ENCODE measurements at places on chromosomes 1 and 21. TPM values are rescaled to one million over a fixed set of nuclear protein-coding genes. Genes with fewer than 3 reads are reported as not detected.
A peak's percentile ranks its signal among the peaks of the same experiment; 100 is the strongest.

OLFML2B gene
- total RNA-seq = not detected

NECTIN4 gene
- 0.05 TPM for total RNA-seq

TEDDM1 gene
- total RNA-seq = not detected

HES4 gene
- 2.0 TPM for total RNA-seq

- H3K4me3 ChIP-seq = no peak overlapping the region
- H3K27ac ChIP-seq = no peak overlapping the region
- H3K4me1 ChIP-seq = peaks cover 33% of the 10 kb centered on the region
- no peak for DNase-seq
- no peaks in the 10 kb centered on the region for H3K36me3 ChIP-seq
Measured at GRCh38 chr1:168420177-168420576, 123.6 kb downstream of the XCL2 start.

DNA sequence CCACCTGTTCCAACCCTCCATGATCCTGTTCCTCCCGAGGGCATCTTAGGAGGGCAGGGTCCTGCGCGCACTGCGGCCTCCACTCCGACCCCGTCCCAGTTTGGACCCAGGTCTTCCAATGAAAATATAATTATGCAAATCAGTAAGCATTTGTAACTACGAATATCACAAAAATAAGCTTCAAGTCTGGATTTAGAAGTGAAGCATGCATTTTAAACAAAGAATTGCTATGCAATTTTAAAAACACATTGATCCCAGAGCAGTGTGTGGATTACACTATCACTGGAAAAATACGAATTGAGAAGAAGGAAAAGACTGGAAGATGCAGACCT lies 673 bp downstream of the PRMT2 start:
- peak overlapping the region; percentile 86 for H3K27ac ChIP-seq
- no peak for DNase-seq
- H3K27me3 ChIP-seq = no peaks in the 10 kb centered on the region
- peak overlapping the region; percentile 90 for H3K4me3 ChIP-seq
- H3K4me1 ChIP-seq = peaks cover 60% of the 10 kb centered on the region

- H3K27ac ChIP-seq = no peak overlapping the region
- H3K27me3 ChIP-seq = no peaks in the 10 kb centered on the region
- no peak overlapping the region for H3K4me3 ChIP-seq
- no peak for DNase-seq
Measured at GRCh38 chr1:245404527-245404926, 249.7 kb downstream of the KIF26B start.

GRCh38 chr1:35573198-35574124 lies at the start of gene TFAP2E:
TFAP2E (plus strand) TSS chr1:35573314; CDS start chr1:35573578, 264 bp downstream.
- no peak within 1 kb of the TSS for H3K4me3 ChIP-seq
- no peaks in the 10 kb centered on the region for H3K36me3 ChIP-seq
- H3K4me1 ChIP-seq = peaks cover 22% of the 10 kb centered on the region
- DNase-seq = no peak

GRCh38 chr1:175234639-175235038 lies 42.1 kb upstream of the KIAA0040 start:
- H3K36me3 ChIP-seq = no peaks in the 10 kb centered on the region
- H3K27me3 ChIP-seq = no peaks in the 10 kb centered on the region
- DNase-seq = no peak
- peaks cover 12% of the 10 kb centered on the region for H3K4me1 ChIP-seq

GRCh38 chr1:228475812-228476211 lies 11.4 kb upstream of the RNF187 start:
- H3K4me3 ChIP-seq = no peak overlapping the region
- H3K27ac ChIP-seq = no peak overlapping the region
- H3K27me3 ChIP-seq = peaks cover 6% of the 10 kb centered on the region
- H3K36me3 ChIP-seq = no peaks in the 10 kb centered on the region
- H3K4me1 ChIP-seq = peaks cover 30% of the 10 kb centered on the region

GRCh38 chr1:175871647-175872046 lies 128.3 kb upstream of the TNR start:
- no peak overlapping the region for H3K4me3 ChIP-seq
- DNase-seq = no peak
- H3K4me1 ChIP-seq = no peaks in the 10 kb centered on the region

- H3K36me3 ChIP-seq = peaks cover 3% of the 10 kb centered on the region
- H3K4me3 ChIP-seq = no peak overlapping the region
- peak overlapping the region; percentile 69 for H3K27ac ChIP-seq
- H3K27me3 ChIP-seq = no peaks in the 10 kb centered on the region
Measured at GRCh38 chr21:31282095-31282709, 61.9 kb downstream of the TIAM1 start.

- no peak overlapping the region for H3K27ac ChIP-seq
- H3K27me3 ChIP-seq = no peaks in the 10 kb centered on the region
- peaks cover 16% of the 10 kb centered on the region for H3K4me1 ChIP-seq
- no peaks in the 10 kb centered on the region for H3K36me3 ChIP-seq
Measured at GRCh38 chr1:192940658-192941057, 118.5 kb downstream of the UCHL5 start.

DNA sequence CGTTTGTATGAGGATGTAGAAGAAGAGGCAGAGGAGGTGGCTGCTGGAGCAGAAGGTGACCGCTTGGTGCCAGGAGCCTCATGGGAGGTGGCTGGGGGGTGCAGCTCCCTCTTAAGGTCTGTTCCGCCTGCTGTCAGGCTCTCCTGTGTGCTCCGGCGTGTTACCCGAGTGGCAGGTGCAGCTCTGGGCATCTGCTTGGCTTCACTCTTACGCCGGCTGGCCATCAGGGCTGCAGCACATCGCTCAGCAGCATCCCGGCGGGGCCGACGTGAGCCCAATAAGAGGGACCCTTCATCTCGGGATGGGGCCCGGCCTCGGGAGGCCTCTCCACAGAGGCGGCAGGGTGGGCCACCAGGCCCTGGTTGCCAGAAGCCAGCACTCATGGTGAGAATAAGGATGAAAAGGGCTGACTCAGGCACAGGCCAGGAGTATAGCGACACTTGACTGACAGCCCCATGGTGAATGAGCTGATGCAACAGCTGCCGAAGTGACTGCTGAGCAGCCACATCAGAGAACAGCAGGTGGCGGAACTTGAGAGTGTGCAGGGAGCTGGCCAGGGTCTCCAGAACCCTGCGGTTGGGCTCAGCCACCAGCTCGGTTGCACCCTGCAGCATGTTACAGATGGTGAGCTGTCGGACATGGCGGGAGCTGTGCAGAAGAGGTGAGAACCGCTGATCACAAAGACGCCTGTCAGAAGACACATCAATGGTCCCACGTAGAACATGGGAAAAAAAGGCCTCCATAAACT lies 17.5 kb downstream of the LRRC41 start:
- H3K27ac ChIP-seq = peak overlapping the region; percentile 59
- DNase-seq = peak; percentile 67
- peaks cover 31% of the 10 kb centered on the region for H3K36me3 ChIP-seq
- H3K4me3 ChIP-seq = no peak overlapping the region
- H3K27me3 ChIP-seq = no peaks in the 10 kb centered on the region
